Osteoblast (primary cell): ENCODE measurements at places on chromosomes 11 and 22.

DNA sequence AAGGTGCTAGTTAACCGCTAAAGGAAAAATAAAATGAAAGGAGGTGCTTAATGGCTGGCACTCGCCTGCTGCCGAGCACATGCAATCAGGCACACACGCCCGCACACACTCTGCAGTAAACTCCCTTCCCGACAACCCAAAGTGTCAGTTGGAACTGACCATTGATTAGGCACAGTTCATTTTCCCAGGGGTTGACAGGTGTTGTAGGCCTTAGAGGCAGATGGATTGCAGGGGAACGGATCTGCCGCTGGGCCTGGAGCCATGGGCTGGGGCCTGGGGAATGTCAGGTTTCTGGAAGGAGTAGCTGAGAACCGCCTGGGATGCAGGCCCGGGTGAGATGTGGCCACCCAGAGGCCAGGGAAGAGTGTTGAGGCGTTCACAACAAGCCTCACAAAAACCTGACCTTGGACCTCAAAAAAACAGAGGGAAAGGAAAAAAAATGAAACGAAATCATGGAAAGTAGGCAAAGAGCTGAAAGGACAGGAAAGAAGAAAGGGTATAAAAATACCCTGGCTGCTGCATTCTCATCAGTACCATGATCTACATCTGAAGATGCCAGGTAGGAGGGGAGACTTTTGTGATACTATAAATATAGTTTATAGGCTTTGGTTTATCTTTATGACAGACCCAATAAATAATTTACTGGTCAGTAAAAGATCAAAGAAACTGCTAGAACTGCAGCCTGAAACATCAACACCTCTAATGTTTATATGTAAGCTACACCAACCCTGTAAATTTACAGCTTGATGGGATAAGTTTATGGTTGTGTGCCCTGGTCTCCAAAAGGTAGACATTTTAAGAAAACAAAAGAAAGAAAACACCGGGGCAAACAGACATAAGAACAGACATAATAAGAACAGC is 313.4 kb downstream of the BUD13 start:
- DNase-seq = no peak

- DNase-seq = no peak
These were observed 25.2 kb downstream of the LIF start for GRCh38 chr22:30221121-30221992.

GRCh38 chr11:10673501-10674062 is 20.0 kb downstream of the IRAG1 start:
- DNase-seq = no peak

DNA sequence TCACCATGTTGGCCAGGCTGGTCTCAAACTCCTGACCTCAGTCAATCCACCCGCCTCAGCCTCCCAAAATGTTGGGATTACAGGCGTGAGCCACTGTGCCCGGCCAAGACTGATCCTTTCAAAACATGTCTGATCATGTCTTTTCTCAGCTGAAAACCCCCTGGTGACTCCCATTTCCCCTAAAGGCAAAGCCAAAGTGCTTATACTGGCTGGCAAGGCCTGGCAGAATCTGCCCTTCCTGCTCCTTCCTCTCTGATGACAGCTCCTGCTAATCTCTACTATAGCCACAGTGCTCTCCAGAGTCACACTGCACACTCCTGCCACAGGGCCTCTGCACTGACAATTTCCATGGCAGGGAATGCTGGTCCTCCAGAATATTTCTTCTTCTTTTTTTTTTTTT is 2.6 kb upstream of the MCHR1 start:
- DNase-seq = no peak

- DNase-seq = no peak
These were observed 572.9 kb upstream of the CHORDC1 start for GRCh38 chr11:90795746-90796145.

DNA sequence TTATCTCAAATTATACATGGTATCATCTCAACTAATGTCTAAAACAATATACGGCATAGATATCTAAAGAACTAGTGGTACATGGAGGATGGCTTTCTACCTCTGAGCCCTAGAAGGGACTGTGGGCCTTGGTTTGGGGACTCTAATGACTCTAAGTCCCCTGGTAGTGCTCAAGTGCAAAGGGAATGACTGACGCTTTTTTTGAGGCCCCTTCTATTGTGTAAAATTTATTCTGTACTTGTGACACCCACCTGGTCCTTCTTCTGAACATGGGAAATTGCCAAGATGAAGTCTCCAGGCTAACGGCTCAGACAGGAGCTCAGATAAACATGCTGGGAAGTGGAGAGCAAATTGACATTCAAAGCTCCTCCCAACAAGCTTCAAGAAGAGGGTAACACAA is 53.4 kb upstream of the IGLL5 start:
- DNase-seq = no peak

DNA sequence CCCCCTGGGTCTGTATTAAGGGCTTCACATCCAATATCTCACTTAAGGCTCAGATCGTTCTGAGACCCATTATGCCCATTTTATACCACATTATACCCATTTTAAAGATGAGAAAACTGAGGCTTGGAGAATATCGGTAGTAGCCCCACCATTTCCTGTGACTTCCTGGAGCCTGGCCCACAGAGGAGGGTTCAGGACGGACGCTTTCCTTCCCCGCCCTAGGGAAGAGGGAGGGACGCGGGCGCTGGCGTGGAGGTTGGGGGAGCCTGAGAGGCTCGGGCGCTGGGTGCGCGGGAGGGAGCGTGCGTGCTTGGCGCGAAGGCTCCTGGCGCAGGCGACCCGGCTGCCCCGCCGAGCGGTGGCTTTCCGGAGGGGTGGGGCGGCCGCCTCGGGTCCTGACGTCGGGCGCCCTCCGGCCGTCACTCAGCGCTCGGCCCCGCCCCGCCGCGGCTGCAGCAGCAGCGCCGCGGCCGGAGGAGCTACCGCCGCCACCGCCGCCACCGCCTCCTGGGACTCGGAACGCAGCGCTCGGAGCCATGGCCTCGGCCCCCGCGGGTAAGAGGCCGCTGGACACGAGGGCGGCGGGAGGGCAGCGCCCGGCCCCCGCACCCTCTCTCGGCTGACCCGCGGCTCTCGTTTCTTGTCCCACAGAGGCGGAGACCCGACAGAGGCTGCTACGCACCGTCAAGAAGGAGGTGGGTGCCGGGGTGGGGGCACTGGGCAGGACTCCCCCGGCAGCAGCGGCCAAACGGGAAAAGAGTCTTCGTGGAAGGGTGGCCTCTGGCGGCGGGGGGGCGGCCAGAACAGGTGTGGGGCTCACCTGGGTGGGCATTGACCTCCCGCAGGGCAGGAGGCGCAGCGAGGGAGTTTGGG is at the start of gene SGSM1:
TSS of gene SGSM1 (plus strand) at position 422 of the 873 bp plus-strand sequence. CDS start at position 537, 115 bp downstream.
- DNase-seq = peak; percentile 94

DNA sequence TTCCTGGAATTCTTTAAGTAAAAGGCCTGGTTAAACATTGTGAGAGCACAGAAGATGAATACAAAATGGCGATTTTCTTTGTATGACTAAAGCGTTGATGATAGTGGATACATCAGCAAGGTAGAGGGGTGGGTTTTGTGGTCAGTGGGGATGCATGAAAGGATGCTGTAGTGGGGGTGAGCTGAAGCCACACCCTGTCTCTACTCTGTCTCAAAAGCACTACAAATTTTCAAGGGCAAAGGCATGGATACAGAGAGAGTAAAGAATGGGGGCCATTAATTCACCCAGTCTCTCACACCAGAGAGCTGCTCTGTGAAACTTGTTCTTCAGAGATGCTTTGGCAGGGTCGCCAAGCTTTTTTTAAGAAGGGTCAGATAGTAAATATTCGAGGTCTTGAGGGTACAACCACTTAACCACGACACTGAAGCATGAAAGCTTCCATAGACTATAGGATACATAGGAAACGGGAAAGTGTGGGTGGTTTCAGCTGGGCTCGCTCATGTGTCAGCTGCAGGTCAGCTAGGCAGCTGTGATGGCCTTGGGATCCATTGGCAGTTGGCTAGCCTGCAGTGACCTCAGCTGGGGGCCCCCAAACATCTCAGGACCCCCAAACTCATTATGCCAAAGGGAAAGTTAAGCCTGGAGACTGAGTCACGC is 8.3 kb downstream of the TMEM138 start:
- DNase-seq = no peak

GRCh38 chr11:116703421-116703820 is 69.4 kb downstream of the BUD13 start:
- no peak for DNase-seq

- DNase-seq = no peak
These were observed 151.3 kb downstream of the APOL5 start for GRCh38 chr22:35868938-35869337.

DNA sequence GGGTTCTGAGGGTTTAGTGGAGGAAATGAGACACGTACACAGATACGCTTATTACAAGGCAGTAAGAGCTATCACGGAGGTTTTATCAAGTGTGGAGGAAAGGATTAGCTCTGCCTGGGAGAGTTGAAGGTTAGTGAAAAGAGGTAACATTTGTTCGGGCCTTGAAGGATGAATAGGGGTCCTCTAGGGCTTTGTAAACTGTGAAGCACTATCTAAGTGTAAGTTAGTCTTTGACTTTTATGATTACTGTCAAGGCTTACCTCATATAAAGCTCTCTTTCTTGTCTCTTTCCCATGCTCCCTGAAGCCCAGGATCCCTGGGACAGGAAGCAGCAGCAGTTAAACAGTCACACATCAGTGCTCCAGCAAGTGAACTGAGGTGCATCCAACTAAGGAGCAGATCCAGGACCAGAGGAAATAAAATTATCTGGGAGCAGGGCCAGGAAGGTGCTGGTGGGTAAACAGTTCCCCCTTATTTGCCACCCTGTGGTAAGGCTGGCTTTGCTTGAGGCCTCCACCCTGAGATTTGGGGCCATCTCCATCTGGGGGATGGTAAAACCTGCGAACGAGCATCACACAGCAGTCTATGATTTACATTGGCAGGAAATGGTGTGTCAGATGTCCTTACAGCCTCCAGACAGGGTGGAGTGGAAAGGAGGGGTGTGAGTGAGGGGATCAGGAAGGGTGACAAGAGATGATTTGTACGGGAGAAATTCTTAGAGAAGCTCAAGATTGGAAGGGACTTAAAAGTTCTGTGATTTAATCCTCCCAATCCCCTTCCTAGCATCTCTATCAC is 27.2 kb downstream of the GVQW3 start:
- no peak for DNase-seq

GRCh38 chr11:121225382-121225781 is 67.2 kb upstream of the SC5D start:
- no peak for DNase-seq

DNA sequence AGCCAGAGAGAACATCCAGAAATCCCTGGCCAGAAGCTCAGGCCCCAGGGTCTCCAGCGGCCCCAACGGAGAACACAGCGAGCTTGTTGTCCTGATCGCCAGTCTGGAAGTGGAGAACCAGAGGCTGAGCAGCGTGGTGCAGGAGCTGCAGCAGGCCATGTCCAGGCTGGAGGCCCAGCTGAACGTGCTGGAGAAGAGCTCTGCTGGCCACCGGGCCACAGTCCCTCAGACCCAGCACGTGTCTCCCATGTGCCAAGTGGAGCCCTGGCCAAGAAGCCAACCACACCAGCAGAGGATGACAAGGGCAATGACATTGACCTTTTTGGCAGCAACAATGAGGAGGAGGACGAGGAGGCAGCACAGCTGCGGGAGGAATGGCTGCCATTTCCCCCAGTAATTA is 20.6 kb upstream of the SCGB1D1 start:
- DNase-seq = no peak

GRCh38 chr11:64264371-64264852 is 13.1 kb downstream of the PLCB3 start:
- DNase-seq = peak; percentile 86

GRCh38 chr11:75593286-75593915 is 31.3 kb downstream of the SERPINH1 start:
- DNase-seq = no peak

DNA sequence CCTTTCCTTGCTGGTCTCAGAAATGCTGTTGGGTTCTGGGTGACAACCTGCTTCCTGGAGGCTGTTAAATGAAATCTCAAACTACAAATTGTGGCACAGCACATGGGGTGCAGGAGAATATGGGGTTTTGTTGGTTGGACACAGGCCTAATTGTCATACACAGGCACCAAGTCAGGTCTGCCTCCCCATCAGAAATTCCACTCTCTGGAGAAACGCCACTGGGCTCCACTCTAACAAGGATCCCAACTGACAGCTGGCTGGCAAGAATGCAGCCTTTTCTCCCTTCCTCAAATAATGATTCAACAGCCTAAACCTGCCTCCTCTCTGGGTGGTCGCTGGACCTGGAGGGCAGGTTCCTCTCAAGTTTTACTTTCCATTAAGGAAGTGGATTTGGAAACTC is 177.8 kb upstream of the NARS2 start:
- no peak for DNase-seq

- DNase-seq = no peak
These were observed 77.5 kb downstream of the PPFIBP2 start for GRCh38 chr11:7591107-7591894.

- DNase-seq = no peak
These were observed 471.4 kb downstream of the SOX6 start for GRCh38 chr11:15884777-15885540.

GRCh38 chr22:46891382-46891951 is 129.0 kb downstream of the TBC1D22A start:
- no peak for DNase-seq

DNA sequence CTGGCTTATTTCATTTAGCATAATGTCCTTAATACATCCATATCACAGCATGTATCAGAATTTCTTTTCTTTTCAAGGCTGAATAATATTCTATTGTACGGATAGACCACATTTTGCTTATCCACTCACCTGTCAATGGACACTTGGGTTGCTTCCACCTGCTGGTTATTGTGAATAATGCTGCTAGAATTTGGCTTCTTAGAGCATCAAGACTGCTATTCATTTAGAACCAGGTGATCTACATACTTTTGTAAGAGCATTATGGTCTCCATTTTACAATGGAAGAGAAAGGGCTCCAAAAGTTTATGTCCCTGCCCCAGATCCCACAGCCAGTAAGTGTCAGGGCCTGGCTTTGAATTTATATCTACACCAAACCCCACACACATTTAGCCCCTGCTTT is 100.7 kb upstream of the CD82 start:
- peak; percentile 54 for DNase-seq

DNA sequence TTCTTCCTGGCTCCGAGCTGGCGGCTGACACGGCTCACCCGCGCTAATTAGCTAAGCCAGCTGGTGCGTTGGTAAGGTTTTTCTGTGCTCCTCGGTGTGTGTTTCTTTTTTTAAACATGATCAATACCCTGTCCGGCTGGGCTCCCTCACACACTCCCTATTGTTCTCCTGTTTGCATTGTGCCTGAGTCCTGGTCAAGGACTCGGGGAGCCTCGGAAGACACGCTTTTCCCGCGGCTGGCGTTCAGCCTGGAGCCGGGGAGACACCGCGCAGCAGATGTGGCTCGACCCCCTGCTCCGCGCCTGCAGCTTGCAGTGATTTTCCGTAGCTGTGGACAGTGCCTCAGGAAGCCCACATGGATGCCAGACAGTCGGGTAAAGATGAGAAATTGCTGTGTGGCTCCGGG is 454.9 kb upstream of the CADM1 start:
- no peak for DNase-seq

GRCh38 chr11:33399421-33399820 is 142.2 kb downstream of the HIPK3 start:
- no peak for DNase-seq
